IPS-NIHi11 (cell line): ENCODE measurements at places on chromosomes 7 and 10.

GRCh38 chr10:132467464-132468149, 70.0 kb upstream of the INPP5A start:
- no peak for DNase-seq

DNA sequence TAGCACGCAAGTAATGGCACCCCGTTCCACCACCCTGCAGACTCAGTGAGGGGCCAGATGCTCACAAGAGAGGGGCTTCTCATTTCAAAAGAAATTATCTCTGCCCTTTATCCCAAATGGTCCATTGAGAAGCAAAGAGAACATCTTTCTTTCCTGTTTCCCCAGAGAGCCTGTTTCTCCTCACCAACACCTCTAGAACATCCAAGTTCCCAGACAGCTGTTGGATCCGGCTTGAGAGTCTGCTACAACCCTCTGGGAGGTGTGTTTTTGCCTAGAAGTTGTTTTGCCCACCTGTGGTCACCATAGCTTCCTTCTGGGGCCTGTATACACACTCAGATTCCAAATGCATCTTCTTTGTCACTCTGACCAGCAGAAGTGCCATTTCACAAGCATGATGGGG, 637.4 kb downstream of the LRMDA start:
- no peak for DNase-seq

- peak; percentile 57 for DNase-seq
These were observed 77.3 kb upstream of the SVIL start for GRCh38 chr10:29712108-29712507.

DNA sequence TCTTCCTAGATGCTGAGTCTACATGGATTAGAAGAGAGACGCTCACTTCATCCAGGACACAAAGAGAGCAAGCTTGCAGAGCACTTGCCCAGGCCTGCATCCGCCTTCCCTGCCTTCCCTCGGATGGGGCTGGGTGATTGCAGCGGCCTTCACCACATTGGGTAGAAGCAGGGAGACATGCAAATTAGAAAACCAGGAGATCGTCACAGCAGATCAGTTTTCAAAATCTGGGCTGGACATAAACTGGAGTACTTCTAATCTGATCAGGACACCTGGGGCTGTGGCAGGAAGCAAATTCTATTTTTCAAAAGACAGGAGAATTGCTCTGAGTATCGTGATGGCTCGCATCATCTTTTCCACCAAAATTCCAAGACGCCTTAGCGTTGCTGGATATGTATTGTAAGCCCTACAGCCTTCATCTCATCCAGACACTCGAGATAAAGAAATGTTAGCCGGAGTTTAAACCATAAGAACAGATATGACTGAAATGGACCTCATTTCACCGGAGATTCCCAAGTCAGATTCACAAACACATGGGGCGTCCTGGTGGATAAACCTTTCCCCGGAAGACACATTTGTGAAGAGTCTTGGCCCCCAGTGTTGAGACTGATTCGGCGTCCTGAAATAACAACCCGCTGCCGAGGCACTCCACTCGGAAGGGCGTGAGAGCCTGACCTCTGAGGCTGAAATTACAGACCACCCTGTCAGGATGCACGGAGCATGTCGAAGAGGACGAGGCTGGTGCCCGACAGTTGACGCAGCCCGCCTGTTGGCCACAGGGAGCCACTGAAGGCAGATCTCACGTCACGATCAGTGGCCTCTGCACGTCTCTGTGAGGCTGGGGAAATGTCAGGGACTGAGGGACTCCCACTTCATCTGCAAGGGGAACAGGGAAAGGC, 91.2 kb upstream of the PARD3 start:
- peak; percentile 74 for DNase-seq

DNA sequence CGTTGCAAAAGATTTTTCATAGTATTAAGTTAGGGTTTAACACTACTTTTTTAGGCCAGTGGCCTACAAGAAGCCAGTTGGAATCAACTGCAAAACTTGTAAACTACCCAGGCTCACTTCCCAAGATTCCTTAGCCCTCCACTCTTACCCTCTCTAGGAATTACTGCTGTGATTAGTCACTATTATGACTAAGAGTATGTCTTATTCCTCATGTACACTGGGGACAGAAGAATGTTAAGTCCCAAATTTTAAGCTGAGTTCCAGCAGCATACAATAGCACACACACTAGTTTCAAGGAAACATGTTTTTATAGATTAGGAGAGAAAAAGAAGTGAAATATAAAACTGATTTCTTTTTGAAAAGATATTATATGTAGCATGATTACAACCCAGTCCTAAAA, 42.8 kb downstream of the FBXL13 start:
- DNase-seq, result no peak

- no peak for DNase-seq
These were observed 18.0 kb upstream of the FGFR2 start for GRCh38 chr10:121616291-121616690.

GRCh38 chr7:112162142-112162766, 43.9 kb downstream of the DOCK4 start:
- DNase-seq, result peak; percentile 77

DNA sequence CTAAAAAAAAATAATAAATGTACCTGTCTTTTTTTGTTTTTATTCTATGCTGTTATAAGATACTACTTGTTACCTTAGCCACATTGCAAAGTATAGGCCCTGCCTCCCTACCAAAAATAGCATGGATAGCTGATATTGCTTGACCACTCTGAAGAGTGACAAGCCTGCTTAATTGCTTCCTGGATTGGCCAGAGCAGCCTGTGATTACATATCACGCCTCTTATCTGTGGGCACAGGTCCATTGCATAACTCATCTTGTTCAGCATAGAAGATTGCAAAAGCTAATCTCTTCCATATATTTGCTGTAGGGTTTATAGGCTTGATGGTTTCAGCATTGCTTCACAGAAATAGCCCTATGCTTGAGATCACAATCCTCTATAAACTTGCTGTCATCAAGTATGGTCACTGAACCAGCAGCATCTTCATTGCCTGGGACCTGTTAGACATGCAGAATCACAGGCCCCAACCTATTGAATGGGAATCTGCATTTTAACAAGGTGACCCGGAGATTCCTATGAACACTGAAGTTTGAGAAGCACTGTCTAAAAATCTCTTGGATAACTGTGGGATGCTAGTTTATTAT, 280.8 kb upstream of the CDC14C start:
- no peak for DNase-seq

GRCh38 chr10:370449-370825, 235.2 kb downstream of the ZMYND11 start:
- no peak for DNase-seq

GRCh38 chr10:17122726-17123661, 6.6 kb downstream of the CUBN start:
- DNase-seq, result no peak

- DNase-seq, result no peak
These were observed 122.3 kb downstream of the DOCK4 start for GRCh38 chr7:112083776-112084355.

GRCh38 chr7:140618306-140618705, 22.3 kb downstream of the DENND2A start:
- no peak for DNase-seq

GRCh38 chr10:79049931-79050895, 18.6 kb upstream of the ZMIZ1 start:
- no peak for DNase-seq

DNA sequence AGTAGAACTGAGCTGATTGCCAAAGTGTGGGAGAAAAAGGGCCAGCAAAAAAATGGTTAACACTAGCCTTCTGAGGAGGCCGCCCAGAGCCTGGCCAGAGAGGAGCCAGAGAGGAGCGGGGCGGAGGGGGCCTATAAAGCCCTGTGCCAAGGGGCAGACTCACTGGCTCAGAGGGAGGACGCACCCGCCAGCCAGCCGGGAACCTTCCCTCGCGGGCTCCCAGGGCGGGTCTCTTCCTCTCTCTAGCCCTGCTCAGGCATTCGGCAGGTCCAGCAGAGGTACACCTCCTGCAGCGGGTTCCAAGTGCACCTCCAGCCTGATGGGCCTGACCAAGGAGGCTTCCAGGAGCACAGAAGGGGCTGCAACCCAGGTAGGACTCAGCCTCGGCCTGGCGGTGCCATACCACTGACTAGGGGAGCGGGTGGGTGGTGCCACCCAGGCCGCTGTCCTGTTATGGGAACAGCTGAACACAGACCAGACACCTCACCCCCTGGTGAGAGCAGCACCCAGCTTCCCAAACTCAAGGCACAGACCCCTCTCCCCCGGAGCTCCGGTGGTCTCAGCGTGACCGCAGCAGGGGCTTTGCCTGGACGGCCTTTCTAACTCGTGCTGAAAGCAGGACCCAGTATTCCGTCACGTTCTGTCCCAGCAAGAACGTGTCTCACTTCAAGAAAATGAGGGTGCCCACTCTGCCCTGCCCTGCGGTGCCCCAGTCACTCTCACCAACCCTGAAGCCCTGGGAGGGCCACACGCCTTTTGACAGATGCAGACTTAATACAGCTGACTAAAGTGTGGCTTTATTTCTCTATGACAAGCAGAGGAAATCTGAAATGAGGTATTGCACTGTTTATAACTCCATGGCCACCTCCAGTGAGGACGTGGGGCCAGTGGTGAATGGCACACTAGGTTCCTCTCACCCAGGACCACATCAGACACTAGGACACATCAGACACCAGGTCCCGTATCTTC, at the start of gene GPER1:
Gene GPER1, plus strand, starts transcription at position 162 of the 969 bp plus-strand sequence. CDS start 3,616 bp downstream, outside the sequence.
- DNase-seq, result peak; percentile 88

DNA sequence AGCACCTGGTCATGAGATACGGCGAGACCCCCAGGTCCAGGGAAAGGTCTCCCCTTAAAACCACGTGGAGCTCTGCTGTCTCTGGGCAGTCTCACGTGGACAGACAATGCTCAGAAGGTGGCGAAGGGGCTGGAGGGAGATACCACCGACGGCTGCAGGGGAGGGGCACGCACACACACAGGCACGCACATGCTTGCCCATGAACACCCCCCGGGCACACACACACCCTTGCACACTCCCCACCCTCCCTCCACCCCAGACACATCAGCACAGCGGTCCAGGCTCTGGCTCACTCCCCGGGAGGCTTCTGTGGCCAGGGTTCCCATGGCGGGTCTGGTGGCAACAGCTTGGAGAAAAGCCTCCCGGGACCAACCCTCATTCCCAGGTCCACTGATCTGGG, 52.4 kb upstream of the TNRC18 start:
- no peak for DNase-seq

DNA sequence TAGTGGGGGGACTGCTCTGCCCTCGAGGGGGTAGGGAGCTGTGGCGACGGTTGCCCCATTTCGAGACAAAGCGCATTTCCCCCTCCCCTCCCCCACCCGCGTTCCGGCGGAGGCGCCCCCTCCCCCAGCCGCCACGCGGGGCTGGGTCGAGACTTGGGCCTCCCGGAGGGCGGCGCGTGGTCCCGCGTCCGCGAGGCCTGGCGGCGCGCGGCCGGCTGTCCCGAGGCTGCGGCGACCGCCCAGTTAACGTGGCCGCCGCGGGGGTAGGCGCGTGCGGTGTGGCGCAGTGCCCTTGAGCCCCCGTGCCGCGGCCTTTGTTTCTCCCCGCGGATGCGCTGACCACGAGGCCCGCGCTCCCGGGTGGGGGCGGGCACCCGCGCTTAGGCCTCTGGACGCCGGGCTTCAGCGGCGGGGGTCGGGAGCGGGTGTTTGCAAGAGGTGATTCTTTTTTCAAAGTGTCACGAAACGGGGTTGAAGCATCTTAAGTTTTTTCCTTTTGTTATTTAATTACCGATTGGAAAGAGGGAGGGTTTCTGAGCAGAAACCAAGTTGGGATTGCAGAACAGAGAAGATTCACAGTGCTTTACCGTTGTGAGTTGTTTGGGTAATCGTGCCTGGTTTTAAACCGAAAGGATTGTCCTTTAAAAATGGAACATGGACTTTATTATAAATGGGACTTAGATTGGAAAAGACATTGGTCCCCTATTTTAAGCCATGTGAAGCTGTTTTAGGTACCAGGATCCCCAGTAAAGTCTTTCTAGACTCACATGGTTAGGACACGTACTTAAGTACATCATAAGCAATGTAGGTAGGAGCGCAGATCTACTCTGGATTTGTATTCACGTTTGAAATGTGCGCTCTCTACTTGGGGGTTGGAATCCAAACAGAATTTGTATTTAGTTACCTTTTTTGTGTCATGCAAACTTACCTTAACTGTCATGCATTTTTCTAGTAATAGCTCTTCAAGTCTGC, 760 bp downstream of the CBX3 start:
- peak; percentile 57 for DNase-seq

- DNase-seq, result no peak
These were observed 133.5 kb downstream of the MTPAP start for GRCh38 chr10:30215623-30216022.

DNA sequence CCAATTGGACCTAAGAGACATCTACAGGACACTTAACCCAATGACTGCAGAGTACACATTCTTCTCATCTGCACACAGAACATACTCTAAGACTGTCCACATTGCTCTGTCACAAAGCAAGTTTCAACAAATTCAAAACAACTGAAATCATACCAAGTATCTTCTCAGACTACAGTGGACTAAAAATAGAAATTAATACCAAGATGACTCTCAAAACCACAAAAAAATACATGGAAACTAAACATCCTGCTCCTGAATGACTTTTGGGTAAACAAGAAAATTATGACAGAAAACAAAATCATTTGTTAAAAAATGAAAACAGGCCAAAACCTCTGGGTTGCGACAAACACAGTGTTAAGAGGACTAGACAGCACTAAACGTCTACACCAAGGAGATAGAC, 24.5 kb downstream of the SNX13 start:
- DNase-seq, result no peak

- no peak for DNase-seq
These were observed 345.3 kb upstream of the SEMA3C start for GRCh38 chr7:81264116-81264515.

DNA sequence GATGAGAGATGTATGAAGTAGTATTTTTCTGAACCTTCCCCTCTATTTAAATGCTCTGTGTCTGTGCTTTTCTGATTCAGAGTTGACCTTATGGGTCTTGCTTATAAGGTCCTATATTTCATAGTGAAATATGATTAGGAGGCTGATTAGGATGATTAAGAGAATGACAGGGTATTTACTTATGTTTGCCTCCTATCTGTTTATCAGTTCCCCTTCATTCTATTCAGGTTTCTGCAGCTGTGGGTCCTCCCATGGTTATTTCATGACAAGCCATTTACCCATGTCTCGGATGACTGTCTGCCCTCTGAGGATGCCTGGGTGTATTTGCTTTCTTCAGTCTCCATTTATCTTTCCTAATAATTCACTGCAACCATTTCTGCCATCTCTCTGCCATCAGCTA, 16.9 kb downstream of the RPA3 start:
- DNase-seq, result no peak

DNA sequence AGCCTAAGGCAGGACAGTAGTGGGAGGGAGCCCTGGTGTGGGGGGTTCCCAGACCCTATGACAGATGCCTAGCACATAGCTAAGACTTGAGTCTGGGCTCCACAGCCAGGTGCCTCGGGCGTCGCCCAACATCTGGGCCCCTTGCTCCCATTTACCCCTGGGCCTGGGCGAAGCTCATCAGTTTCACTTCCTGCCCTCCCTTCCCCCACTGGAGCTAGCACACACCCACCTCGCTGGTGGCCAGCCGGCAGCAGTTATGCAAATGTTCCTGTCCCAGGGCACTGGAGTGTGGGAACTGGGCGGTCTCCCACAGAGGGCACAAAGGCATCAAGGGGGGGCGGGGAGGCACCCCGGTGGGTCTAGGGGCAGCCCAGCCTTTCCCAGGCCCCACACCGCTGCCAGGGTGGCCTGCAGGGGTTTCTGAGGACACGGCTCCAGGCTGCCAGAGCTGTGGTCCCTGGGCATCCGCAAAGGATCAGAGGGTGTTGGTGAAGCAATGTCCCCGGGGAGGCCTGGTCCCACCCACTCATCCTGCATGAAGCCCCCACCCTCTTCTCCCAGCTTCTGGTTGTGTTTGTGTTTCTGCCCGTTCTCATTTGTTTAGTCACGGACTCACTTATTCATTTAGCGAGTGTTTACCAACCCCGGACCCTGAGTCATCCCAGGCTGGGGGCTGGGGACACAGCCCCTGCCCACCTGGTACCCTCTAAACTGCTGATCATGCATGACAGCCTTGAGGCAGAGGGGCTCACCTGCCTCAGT, 20.4 kb downstream of the SH2B2 start:
- DNase-seq, result peak; percentile 84
